ENCODE measurements at places on chromosomes 1 and 21.

GRCh38 chr1:231172411-231172810 is 10.6 kb downstream of the TRIM67 start:
- no peak for DNase-seq

DNA sequence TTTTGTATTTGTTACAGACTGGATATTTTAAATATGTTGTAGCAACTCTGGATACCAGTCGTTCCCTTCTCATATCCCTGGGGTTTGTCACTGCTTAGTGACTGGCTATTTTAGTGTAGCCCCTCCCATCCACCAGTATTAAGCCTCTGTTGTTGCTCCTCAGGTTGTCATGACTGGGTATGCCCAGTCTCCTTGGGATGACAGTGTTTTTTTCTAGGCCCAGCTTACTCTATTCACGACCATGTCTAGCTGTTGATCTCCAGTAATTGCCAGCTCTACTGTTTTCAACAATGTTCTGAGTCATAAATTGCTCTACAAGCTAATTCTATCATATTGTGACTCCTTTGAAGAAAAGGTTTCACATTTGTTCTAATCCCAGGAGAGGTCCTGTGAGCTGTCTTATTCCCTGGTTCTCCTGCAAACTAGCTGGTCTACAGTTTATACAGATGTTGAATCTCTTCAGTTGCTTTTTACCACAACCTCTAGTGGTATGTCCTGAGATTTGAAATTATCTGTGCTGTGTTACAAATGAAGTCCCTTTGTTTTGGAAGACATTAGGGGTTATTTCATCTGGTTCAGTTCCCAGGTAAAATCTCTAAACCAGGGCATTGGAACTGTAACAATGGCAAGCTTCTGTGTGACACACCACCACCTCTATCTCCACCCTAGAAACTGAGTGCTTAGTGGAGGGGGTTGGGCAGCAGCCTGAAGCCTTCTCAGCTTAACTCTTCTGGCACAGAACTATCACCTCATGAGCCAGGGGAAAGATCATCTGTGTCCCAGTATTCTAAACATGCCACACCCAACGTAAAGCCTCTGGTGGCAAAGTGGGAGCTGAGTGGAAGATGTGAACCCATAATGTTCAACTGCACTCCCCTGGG is 124.6 kb downstream of the TRIM33 start:
- DNase-seq, result no peak

- no peak for DNase-seq
These were observed 137.6 kb upstream of the POGK start for GRCh38 chr1:166701603-166702100.

GRCh38 chr1:5370311-5370710 is 621.9 kb downstream of the NPHP4 start:
- no peak for DNase-seq

GRCh38 chr1:6001992-6002576 is 9.9 kb upstream of the NPHP4 start:
- no peak for DNase-seq

- no peak for DNase-seq
These were observed 132.6 kb downstream of the NTPCR start for GRCh38 chr1:233082778-233083550.

DNA sequence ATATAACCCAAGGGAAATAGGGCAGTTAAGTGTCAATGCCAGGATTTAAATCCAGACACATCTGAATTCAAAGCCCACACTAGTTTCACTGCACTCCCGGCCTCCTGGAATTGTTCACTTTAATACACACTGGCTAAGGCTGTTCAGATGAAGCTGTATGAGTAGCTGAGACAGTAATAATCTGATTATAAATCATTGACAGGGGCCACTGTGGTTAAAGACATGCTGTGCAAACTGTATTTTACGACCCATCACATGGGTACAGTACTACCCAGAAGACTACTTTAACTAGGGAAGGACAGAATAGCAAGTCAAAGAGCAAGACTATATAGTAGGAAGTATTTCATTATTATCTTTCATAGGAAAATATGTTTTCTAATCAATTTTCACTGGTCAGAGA is 16.1 kb upstream of the NTNG1 start:
- no peak for DNase-seq

GRCh38 chr1:221069178-221069903 is 190.1 kb downstream of the HLX start:
- no peak for DNase-seq

DNA sequence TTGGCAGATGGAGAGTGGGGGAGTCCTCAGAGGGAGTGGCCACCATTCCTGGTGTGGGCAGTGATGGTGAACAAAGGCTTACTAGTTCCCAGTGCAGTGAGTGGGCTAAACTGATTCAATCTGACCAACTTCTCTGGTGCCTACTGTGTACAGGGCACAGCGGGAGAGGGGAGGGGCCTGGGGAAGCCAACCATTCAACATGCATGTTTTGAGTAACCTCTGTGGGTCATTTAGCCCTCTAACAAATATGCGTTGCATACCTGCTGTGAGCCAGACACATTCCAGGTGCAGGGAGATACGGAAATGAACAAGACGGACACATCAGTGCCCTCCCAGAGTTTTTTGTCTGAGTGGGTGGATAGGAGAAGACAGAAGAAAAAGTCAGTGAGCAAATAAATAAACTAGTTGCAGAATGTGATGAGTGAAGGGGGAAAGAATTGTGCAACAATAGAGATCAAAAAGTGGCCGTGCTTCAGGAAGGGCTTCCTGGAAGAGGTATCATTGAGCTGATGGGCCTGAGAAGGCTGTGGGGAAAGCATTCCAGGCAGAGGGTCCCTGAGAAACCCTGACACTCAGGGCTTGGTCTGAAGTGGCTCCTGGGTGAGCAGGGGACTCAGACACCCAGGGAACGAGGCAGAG is 78.8 kb downstream of the EPHB2 start:
- DNase-seq, result no peak

GRCh38 chr21:41373763-41374162 is 11.9 kb downstream of the MX2 start:
- no peak for DNase-seq

GRCh38 chr1:203228670-203229069 is 803 bp downstream of the CHIT1 start:
- DNase-seq, result no peak

GRCh38 chr1:86156566-86157455 is at the start of gene COL24A1:
COL24A1 (minus strand) TSS chr1:86156772; CDS start chr1:86156396, 376 bp downstream.
- peak; percentile 11 for DNase-seq

DNA sequence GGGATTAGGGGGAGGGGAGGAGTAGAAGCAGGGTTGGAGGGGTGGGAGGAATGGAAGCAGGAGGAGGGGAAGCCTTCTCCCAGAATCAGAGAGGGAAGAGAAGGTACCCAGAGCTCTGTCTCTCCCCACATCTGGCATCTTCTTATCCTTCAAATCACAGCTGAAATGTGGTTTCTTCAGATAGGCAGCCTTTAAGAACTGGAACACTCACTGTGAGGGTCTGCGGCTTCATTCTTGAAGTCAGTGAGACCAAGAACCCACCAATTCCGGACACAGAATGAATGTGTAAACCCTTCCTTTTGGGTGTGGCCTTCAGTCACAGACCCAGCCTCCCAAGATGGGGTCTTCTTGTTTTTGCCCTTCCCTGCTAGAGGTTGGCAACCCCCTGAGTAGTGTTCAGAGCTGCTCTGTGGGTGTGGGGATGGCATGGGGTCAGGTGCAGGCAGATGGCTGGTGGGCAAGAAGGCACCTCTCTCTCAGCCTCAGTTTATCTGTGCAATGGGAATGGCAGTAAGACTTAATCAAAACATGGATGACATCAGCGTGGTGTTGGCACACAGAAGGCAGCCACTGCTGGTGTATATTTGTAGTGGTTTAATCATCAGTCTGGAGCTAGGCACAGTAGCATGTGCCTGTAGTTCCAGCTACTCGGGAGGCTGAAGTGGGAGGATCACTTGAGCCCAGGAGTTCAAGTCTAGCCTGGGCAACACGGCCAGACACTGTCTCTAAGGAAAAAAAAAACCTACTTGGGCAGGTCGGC is 7.2 kb downstream of the FAAH start:
- no peak for DNase-seq

GRCh38 chr1:7893529-7894180 is 40.8 kb upstream of the UTS2 start:
- no peak for DNase-seq

- DNase-seq, result no peak
These were observed 721.3 kb upstream of the NCAM2 start for GRCh38 chr21:20276954-20277353.

DNA sequence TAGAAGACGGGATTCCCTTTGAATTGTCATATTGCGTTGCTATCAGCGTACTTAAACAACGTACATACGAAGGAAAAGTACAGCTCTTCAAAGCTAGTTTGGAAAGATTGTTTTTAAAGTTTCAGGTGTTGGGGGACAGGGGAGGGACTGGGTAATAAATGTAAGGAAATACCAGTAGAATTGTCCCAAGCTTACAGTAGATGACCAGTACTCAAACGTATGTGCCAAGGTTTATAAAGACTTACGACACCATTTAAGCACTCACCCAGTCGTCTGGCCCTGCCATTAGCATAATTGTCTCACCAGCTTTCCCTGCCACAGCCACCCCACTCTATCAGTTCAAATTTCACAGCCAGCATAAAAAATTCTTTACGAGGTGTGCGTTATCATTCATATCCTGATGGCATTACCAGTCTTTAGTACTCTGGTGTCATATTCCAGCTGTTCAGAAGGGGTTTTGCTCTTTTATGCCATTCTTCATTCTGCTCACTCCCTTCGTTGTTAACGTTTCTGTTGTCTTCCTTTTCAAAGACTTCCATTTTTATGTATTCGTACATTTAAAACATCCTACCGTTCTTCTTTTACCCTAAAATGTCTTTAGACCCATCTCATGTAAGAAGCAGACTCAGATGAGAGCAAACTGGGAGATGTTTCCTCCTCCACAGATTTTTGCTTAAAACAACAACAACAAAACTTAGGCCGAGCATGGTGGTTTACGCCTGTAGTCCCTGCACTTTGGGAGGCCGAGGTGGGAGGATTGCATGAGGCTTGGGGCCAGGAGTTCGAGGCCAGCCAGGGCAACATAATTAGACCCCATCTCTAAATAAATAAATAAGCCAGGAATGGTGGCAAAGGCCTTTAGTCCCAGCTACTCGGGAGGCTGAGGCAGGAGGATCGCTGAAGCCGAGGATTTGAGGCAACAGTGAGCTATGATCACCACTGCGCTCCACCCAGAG is 1.0 kb upstream of the HP1BP3 start:
- DNase-seq, result no peak

DNA sequence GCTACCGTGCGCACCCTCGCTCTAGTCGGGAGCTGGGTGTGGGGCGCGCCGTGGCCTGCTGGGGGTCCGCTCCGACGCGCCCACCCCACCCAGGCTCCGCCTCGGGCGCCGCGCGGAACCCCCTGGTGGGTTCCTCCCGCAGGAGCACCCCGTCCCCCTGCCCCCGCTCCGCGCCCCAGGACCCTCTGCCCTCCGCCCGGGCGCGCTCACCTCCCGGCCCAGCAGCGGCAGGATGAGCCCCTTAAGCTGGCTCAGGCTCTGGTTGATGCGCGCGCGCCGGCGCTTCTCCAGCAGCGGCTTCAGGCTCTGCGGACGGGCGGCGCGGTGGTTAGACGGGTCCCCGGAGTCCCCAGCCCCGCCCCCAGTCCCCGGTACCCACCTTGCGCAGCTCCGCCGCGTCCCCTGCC is 319 bp downstream of the HES2 start:
- DNase-seq, result peak; percentile 28
